Globus pallidus (tissue), 1 donor: ENCODE measurements at places on chromosomes 3 and 15.

DNA sequence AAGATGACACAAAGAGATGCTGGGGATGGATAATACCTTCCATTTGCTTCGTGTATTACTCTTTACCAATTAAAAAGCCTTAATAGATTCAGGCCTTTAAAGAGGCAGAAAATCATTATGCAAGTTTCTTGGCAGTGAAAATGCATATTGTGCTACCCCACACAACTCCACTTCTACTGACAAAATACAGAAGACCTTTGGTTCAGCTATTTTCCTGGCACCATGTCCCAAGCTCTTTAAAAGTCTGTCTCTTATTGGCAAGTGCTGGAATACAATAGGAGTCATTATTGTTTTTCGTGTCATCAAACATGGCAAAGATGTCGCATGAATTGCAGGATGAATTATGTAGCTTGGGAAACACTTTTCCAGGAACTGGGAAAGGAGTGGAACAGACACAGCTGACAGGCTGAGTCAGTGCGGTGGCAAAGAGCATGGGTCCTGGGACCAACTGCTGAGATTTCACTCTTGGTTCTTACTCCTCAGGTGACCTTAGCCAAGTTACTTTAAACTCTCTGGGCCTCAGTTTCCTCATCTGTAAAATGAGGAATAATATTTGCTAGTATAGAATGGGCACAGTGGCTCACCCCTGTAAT lies 5.5 kb upstream of the TSPAN3 start:
- peak; percentile 71 for DNase-seq

DNA sequence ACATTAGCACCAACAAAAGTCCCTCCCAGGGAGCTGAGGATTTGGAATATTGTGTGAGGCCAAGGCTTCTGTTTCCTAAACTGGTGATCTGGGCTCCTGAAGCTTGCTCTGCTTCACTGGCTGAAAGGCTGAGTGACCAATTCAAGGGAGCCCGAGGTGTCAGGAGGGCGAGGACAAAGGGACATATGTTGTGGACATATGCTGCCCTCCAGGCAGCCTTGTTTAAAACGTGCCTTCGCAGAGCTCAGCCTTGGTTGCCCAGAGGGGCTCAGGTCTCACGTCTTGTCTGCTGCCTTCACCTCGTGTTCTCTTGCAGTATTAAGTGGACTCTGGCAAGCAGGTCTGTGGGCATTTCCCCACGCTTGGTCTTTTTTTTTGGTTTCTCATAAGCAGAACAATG lies 7.0 kb downstream of the SLCO3A1 start:
- no peak for DNase-seq

DNA sequence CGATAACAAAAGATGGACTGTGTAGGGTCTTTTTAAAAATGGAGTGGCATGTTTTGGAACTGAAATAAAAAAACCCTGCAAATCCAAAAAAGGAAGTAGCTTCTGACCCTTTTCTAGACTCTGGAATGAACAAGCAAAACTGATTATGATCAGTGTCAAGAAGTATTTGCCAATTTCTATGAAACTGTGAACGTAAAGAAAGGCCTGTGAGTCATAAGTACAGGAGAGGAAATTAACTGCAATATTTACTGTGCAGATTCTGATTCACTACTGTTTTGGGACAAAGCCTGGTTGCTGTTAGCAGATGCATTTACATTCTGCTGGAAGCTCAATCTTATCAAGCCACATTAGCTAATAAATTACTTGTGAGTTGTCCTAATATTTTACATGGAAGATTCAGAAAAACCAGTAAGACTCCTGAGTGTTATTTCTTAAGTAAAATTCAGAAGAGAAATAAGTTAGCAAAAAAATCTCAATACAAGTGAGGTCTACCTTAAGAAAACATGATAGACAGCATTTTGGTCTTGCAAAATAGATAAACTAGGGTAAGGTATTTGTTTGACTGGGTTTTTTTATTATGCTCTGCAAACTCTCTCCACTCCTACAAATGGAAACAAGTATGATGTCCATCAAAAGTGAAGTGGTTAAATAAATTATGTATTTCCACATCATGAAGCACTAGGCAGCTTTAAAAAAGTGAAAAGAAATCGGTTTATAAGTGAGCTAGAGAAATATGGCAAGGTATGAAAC lies 90.2 kb upstream of the LMOD3 start:
- no peak for DNase-seq

DNA sequence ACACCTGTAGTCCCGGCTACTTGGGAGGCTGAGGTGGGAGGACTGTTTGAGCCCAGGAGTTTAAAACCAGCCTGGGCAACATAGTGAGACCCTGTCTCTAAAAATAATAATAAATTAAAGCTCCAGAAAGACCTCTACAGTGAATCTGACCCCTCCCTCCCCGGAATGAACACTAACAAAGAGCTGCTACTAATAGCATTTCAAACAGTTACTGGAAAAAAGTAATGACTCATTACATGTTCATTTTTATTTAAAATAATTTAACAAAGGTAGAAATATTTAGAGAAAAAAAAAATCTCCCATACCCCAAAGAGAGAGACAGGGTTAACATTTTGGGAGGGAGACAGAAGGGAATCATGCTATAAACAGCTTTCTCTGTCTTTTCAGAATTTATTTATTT lies 2.2 kb upstream of the UBA3 start:
- DNase-seq = no peak

DNA sequence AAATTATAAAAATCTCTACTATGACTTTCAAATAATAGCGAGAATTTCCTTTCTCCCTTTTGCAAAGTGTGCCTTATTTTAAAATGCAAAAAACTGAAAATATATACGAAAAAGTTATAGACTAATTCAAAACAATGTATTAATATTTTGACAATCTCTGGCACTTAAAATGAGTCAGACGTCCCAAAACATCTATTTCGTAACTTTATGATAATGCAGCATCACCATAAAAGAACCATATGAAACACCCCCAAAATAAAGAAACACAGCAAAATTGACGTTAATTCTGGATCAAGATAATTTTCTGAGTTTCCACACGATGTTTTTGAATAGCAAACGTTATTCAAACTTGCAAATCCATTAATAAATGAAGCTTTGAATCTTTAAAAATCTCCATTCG lies 1.0 kb downstream of the COPS2 start:
- DNase-seq = no peak

- DNase-seq = peak; percentile 86
Measured at GRCh38 chr3:107206141-107206540, 171.1 kb upstream of the CCDC54 start.

GRCh38 chr15:41154412-41154811 lies 38.3 kb upstream of the INO80 start:
- no peak for DNase-seq

DNA sequence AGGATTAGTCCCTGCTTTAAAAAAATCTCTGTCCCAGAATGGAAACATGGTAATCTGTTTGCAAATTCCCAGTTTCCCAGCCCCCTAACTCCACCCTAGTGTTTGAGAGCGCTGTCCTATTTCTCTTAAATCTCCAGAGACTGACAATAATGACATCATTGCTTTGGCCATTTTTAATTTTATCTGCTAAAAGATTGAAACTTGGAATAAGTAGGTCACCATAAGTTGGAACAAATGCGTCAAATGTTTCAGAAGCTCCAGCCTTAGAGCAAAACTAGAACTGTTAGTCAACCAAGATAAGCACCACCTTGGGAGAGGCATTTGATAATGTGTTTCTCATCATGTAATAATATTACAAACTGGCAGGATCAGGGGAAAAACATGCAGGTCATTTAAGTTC lies 25.7 kb upstream of the MB21D2 start:
- no peak for DNase-seq

GRCh38 chr15:74136540-74136813 lies 6.1 kb downstream of the ISLR2 start:
- DNase-seq = no peak

DNA sequence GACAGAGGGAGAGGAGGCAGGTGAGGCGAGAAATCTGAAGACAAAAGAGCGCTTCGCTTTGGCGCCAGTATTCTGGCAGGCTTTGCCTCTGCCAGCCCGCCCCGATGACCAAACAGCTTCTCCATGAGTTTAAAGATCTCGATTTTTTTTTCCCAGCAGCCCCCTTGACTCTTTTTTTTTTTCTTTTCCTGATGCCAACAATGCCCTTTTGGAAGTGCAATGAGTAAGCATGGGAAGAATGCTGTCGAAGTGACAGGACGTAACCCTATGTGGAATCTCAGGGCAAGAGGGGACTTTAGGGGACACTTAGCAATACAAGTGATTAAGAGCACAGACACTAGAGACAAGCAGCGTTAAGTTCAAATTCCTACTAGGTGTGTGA lies 211.7 kb downstream of the FGF12 start:
- DNase-seq = no peak

DNA sequence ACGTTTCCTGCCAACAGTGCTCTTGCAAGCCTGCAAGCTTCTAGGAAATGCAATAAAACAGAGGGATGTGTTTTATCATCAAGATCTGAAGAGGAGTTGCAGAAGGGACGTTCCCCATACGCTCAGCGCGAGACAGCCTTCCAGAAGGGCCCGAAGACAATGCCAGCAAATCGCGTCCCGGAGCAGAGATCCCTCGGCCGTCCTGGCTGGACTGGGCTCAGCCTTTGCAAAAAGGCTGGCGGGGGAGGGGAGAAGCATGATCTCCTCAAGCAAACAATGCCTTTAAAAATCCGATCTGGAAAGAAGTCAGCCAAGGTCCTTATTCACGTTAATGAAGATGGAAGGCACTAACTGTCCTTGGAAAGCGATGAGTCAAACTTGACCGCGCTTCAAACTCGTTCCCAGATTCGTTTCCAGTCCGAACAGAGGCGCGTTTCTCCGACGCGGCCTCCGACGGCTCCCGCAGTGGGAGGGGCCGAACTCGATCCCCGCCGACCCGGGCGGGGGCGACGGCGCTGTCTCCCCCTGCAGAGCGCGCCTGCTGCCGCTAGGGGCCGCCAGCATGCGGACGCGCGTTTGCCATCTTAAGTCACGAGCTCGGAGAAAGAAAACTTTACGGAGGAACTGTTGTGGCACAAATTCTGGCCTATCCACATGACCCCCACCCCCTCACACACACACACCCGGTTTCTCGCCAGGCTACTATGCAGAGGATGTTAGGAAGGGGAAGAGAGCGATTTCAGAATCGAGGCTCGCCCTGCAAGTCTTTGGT lies 5.5 kb downstream of the BCL6 start:
- DNase-seq = peak; percentile 86

DNA sequence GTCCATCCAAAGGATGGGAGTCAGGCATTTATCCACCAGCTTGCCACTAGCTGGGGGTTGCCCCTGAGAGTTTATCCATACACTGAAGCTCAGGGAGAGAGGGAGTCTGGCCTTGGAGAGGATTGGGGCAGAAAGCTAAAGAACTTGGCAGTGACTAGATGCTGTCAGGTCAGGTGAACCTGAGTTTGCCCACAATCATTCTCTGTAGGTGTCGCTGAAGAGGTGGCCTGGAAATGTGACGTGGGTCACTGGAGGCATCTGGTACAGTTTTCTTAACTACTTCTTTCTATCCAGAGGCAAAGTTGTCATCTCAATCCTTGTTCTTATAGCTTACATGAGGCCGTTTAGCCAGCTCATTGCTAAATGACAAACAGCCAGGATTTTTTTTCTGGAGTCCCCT lies 298.0 kb upstream of the CTNNB1 start:
- no peak for DNase-seq

DNA sequence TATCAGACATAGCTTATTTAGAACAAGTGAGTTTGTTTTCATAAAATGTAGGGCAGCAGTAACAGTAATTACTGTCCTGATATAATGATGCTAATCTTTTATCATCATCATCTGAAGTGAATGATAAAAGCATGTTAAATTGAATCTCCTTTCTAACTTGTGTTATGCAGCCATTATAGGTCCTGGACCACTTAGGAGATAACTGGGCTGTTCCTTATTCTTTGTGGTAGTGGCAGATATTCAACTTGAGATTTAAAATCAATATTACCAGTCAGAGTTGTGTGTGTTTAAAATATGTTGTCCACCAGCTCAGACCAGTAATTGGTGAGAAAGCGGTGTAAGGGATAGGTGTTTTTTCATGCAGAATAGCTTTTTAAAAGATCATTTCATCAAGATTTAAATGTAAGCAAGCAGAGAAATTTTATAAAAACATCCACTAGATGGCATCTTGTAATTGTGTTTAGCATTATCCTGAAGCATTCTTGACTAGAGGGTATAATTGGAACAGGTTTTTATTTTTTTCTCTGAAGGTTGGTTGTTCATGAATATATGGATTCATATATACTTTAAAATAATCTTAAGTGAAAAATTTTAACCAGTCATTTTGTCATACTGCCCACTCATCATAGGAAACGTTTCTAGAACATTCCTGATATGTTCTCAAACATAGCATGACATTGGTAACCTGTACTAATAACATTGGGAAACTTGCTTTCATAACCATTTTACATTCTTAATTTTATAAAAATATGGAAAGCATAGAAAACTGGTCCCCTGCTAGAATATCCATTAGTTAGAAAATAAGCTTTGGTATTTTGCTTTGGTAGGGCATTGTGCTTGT lies 153.9 kb downstream of the BBX start:
- no peak for DNase-seq

DNA sequence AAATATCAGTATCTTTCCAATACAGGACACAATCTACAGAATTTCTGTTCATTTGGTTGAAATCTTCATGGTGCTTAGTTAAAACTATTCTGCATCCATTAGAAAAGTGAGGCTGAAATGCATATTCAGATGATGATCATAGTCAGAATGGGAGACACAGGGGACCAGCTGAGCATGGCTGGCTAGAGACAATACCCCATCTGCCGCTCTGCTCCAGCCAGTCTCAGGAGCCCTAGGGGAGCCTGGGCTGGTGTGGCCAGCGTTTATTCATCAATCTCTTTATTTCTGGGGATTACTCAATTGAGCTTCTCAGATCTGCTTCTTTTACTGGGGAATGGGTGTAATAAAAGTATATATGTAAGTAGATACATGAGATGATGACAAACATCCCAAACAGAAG lies 470.9 kb upstream of the CDIN1 start:
- no peak for DNase-seq

DNA sequence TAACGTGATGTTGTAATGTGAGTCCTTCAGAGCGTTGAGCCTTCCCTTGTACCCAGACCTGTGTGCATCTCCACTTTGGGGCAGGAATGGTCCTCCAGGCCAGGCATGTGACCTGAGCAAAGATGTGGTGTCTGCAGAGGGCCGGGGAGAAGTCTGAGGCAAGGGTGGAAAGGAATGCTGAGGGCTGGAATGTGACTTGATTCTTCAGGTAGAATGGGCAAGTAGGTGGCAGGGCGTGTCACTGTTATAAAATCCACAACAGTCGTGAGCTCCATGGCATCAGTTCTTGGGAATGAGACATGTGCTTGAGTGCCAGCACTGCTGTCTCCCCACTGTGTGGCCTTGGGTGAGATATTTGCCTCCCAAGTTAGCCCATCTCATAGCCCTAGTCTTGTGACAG lies 24.0 kb upstream of the BSN start:
- no peak for DNase-seq

DNA sequence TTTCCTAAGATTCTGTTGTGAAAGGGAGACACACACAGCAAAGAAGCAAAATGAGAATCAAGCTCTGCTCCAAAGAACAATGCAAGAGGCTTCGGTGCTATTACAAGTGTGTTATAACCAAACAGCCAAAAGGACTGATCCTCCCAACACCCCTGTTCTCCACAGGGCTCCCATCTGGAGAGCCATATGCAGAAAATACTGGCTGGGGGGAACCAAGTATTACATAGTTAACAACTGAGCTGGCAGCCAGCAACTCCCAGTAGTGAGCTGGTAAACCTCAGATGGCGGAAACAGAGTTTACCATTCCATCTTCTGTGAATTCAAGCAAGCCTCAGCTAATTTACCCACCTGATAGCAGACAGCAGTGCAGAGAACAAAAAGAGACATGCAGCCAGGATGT lies 156.4 kb downstream of the NTRK3 start:
- no peak for DNase-seq

- no peak for DNase-seq
Measured at GRCh38 chr3:183427196-183427875, 1.1 kb downstream of the MCF2L2 start.
